ENCODE measurements at places on chromosomes 6 and 20. TPM values are rescaled to one million over a fixed set of nuclear protein-coding genes. Genes with fewer than 3 reads are reported as not detected.

DNA sequence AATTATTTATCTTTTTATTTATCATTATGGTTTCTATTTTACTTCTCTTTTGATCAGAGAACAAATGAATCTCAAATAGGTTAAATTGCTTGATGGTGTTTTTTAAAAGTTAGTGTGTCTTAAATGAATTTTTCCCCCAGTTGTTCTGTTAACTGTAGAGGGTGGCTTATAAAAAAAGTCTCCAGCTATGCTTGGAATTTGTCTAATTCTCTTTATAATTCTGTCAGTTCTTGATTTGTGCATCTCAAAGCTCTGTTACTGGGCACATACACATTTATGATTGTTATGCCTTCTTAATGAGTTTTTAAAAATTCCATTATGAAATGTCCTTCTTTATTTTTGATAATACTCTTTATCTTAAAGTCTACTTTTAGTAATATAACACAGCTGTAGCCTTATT, 58.0 kb downstream of the LIN28B start:
- no peak for DNase-seq

DNA sequence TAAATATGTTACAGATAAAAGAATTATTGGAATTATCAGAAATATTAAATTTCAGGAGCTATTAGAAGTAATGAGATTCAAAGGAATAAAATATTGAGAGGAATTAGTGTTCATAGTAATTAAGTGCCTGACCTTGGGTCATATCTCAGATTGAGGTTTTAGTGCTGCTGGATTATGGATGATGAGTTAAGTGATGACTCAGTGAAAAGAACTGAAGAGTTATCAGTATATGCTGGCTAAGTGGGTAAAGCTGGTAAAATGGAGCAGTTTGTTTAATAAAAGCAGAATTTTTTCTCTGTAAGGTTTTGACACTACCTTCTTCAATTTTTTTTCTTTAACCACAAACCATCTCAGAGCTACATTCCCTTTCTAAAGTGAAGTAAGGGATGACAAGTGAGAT, 206.7 kb downstream of the MANEA start:
- no peak for DNase-seq

DNA sequence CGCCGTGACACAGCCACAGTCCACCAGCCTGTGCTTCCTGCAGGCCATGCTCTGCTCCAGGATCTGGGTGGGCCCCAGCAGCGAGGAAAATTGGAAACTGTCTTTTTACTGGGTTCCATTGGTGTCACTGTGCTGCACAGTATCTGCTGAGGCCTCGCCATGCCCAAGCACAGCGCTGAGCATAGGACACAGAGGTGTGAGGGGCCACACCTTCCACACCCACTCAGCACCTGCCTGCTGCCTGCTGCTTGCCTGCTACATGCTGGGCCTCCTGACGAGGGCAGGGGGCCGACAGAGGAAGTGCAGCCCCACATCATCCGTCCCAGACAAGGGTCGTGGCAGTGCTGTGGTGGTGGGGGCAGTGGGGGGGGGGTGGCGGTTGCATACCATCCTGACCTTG, 173.0 kb upstream of the THBS2 start:
- no peak for DNase-seq

DNA sequence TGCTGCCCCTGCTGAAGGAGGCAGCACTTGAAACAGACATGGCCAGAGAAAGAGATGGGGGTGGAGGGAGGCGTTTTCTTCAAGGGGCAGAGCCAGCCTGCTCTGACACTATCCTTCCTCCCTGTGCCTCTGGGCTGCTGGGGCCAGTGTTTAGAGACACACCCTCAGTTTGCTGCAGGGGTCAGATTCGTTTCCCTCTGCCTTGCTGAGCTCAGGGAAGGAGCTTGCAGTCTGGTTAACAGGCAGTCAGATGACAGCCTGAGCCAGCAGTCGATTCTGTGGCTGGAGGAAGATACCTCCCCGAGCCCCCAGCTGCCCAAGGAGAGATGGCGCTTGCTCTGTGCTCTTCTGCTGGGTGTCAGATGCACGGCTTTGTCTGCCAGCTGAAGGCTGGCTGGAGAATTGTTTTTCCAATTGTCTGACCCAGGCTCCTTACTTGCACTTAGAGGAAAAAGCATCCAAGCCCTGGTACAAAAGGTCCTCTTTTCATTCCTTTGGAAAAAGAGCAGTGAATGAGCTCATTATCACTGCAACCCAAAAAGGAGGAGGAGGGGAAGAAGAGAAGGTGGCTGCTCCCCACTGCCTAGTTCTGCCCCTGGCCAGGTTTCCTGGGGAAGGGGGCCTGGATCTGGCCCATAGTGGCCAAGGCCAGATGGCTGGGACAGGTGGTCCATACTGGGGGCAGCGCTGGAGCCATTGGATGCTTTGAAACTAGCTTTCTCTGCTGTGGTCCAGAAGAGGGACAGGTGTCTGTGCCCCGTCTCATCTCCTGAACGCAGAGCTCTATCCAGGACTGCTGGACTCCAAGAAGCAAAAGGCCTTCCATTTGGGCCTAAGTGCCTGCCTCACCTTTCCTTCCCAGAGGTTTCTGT, 88.2 kb downstream of the TCP11 start:
- DNase-seq: peak; percentile 31

The WFDC2 gene
- total RNA-seq: not detected

GRCh38 chr6:145865595-145865994, 51.0 kb upstream of the FBXO30 start:
- DNase-seq: no peak

- peak; percentile 82 for DNase-seq
Measured at GRCh38 chr6:169145991-169146501, 107.6 kb downstream of the THBS2 start.

The ELOVL2 gene
- 30.4 TPM for total RNA-seq

- DNase-seq: peak; percentile 80
Measured at GRCh38 chr20:62900052-62900691, 26.1 kb downstream of the DIDO1 start.

The MCM3 gene
- total RNA-seq: 113 TPM

The SIRPD gene
- not detected for total RNA-seq

DNA sequence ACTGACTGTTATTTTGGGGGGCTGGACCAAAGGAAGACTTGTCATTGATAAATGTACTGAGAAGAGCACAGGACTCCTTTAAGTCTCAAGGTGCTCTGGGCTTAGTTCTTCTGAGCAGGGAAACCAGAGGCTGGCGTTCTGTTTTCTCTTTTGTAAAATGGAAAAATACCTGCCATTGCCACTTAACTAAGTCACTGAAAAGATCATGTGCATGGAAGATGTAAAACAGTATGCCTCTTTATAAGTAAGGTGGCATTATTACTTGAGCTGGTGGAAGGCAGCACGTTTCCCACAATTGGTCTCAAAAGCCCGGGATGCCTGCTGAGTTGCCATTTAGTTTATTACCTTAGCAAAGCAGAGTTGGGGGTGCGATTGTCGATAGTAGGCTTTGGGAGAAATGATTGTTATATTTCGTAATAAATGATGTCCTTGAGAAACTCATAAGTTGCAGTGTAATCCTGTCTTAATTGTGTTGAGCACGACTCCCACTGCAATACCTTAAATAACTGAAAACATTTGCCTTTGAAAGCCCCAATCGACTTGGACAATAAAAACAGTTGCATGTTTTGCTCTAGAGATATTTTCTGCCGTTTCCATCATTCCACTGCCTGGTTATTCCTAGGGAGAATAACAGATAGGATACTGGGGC, 3.6 kb downstream of the JARID2 start:
- no peak for DNase-seq

GRCh38 chr6:41488433-41489119, 57.6 kb upstream of the FOXP4 start:
- no peak for DNase-seq

The NKAIN4 gene
- total RNA-seq: not detected

GRCh38 chr20:46359233-46359751, 47.1 kb downstream of the ELMO2 start:
- DNase-seq: no peak

GRCh38 chr6:138287144-138287955, 69.1 kb upstream of the PBOV1 start:
- peak; percentile 53 for DNase-seq

- no peak for DNase-seq
Measured at GRCh38 chr6:105941621-105942412, 144.3 kb upstream of the PRDM1 start.

DNA sequence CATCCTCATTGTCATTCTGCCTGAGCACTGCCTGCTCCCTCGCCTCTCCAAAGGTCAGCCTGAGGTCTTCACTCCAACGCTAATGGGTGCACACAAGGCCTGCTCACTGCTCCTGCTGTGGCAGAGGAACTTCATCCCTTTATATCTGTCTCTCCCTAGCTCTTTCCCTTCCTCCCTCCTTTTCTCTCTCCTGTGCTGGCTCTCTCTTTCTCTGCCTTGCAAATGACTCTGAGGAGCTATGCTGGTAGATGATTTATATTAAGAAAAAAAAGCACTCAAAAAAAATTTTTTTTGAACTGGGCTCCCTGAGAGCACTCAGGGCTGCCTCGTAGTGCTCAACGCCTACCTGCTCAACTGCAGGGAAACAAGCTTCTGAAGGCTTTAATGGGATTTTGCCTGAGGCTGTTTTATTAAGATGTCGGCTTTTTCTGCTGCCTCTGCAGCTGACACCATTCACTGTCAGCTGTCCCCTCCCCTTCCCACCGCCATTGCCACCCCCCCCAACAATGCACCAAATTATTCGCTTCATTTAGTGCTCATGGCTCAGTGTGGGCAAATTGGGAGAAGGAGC, 137.7 kb upstream of the DEFB112 start:
- DNase-seq: no peak

The PLN gene
- total RNA-seq: not detected

The LPA gene
- not detected for total RNA-seq

- no peak for DNase-seq
Measured at GRCh38 chr6:108677894-108678293, 117.2 kb downstream of the FOXO3 start.

DNA sequence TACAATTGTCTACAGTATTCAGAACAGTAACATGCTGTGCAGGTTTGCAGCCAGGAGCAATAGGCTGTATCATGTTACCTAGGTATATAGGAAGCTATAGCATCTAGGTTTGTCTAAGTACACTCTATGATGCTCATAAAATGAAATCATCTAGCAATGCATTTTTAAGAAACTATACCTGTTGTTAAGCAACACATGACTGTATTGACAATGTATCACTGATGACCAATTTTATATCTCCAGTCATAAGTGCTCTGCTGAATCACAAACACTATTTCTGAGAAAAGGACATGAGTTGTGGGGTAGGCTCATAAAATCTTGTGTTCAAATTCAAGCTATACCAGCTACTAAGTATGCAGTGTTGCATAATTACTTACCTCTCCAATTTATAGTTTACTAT, 501.3 kb downstream of the CD109 start:
- no peak for DNase-seq

GRCh38 chr20:10954137-10954840, 280.5 kb upstream of the JAG1 start:
- no peak for DNase-seq

- no peak for DNase-seq
Measured at GRCh38 chr20:56606174-56606945, 22.7 kb upstream of the TFAP2C start.

DNA sequence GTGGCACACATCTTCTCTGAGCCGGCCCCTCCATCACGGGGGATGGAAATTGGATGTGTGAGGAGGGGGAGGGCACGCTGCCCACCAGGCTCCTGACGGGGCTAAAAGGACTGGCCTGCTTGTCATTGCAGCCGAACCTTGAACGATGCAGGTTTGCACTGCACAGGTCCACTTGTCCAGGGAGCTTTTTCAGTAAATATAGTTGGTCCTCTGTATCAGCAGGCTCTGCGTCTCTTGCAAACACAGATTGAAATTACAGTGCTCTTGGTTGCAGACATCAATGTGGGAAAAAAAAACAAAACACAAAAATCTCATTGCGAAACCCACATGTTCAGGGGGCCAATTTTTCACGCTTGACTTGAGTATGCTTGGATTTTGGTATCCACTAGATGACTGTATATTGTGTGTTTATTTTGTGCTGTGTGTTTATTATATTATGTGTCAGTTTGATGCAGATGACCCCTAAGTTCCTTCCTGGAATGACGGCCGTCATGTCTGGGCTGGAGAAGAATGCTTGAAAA, 29.2 kb downstream of the ERMARD start:
- no peak for DNase-seq

DNA sequence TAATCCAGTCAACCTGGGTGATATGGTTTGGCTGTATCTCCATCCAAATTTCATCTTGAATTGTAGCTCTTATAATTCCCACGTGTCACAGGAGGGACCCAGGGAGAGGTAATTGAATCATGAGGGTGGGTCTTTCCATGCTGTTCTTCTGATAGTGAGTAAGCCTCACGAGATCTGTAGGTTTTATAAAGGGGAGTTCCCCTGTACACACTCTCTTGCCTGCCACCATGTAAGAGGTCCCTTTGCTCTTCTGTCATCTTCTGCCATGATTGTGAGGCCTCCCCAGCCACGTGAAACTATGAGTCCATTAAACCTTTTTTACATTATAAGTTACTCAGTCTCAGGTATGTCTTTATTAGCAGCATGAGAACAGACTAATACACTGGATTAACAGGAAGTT, 19.5 kb downstream of the GSTA3 start:
- no peak for DNase-seq

The POPDC3 gene
- total RNA-seq: 67.5 TPM

GRCh38 chr6:23842760-23843159, 283.3 kb upstream of the NRSN1 start:
- DNase-seq: no peak

GRCh38 chr6:33929575-33930288, 125.9 kb upstream of the MLN start:
- no peak for DNase-seq

- DNase-seq: peak; percentile 67
Measured at GRCh38 chr6:53410508-53411258, 61.9 kb upstream of the ELOVL5 start.

GRCh38 chr6:5094327-5094726, 9.2 kb downstream of the PPP1R3G start:
- no peak for DNase-seq

The ABHD16B gene
- not detected for total RNA-seq

The CST5 gene
- total RNA-seq: 0.26 TPM

DNA sequence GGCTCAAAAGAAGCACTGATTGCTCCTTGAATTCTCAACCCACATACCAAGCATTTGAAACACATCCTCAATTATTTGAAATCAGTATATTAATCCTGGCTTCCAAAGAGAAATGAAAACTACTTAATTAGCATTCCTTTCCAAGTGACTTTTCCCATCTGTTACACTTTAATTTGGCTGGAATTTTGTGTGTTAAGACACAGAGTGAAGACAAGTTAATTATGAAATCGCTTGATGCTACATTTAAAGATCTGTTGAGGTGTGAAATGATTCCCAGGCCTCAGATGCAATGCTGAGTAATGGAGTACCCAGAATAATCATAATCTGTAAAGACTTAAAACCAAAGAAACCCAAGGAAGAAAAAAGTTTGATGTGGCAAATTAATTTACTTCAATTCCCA, 241.4 kb downstream of the ADGB start:
- no peak for DNase-seq

The EEF1E1 gene
- 80.9 TPM for total RNA-seq

The ZMYND8 gene
- total RNA-seq: 22.8 TPM

DNA sequence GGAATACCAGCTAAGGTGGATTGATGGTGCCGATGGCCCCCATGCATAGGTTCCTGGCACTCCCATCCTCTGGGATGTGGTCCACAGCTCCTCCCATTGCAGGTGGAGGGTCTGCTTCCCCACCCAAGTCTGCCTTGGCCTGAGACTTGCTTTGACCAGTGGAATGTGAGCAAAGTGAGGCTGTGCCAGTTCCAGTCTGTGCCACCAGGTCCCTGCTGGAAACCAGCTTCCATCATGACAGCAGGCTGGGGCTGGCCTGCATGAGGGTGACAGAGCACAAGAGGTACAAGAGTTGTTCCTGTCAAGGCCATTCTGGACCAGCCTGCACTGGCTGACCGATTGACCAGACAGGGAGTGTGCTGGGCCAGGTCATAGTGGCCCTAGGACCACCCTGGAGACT, 27.0 kb upstream of the CCR6 start:
- DNase-seq: no peak
